ENCODE measurements at places on chromosomes 13 and 19. TPM values are rescaled to one million over a fixed set of nuclear protein-coding genes. Genes with fewer than 3 reads are reported as not detected.
A peak's percentile ranks its signal among the peaks of the same experiment; 100 is the strongest.

DNA sequence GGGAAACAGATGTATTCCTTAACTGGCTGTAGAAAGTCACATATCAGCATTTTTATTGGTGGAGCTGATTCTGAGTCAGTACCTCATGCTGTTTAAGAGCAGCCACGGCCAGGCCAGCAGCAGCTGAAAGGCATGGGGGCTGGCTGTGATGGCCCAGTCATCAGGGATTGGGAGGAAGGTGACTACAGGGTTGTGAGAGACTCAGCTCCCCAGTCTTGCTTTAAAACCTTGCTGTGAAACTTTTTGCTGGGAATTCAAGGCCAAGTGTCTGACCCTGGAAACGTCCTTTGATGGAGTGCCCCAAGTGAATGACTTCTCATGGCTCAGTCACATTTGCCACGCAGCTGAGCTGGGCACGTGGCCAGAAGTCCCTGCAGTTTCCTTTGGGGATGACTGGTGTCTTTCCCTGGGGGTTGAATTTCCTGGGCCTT is 39.1 kb upstream of the RNF113B start:
- peaks cover 19% of the 10 kb centered on the region for H3K4me1 ChIP-seq
- H3K36me3 ChIP-seq: no peaks in the 10 kb centered on the region
- peak; percentile 32 for DNase-seq
- no peak overlapping the region for H3K27ac ChIP-seq
- H3K4me3 ChIP-seq: no peak overlapping the region
- no peaks in the 10 kb centered on the region for H3K27me3 ChIP-seq

- DNase-seq: no peak
- no peak overlapping the region for H3K27ac ChIP-seq
- H3K27me3 ChIP-seq: no peaks in the 10 kb centered on the region
- H3K4me3 ChIP-seq: no peak overlapping the region
- no peaks in the 10 kb centered on the region for H3K4me1 ChIP-seq
- H3K36me3 ChIP-seq: no peaks in the 10 kb centered on the region
Measured at GRCh38 chr13:55440465-55441085, 1700.1 kb upstream of the PRR20A start.

GRCh38 chr13:27481766-27482165 is 31.4 kb upstream of the MTIF3 start:
- H3K4me3 ChIP-seq: no peak overlapping the region
- no peaks in the 10 kb centered on the region for H3K36me3 ChIP-seq
- peak; percentile 15 for DNase-seq
- H3K27ac ChIP-seq: no peak overlapping the region
- H3K27me3 ChIP-seq: no peaks in the 10 kb centered on the region

GRCh38 chr19:42003506-42004294 is 9.7 kb upstream of the ATP1A3 start:
- no peak overlapping the region for H3K4me3 ChIP-seq
- no peak for DNase-seq
- no peaks in the 10 kb centered on the region for H3K36me3 ChIP-seq
- H3K4me1 ChIP-seq: no peaks in the 10 kb centered on the region
- no peak overlapping the region for H3K27ac ChIP-seq
- H3K27me3 ChIP-seq: no peaks in the 10 kb centered on the region

DNA sequence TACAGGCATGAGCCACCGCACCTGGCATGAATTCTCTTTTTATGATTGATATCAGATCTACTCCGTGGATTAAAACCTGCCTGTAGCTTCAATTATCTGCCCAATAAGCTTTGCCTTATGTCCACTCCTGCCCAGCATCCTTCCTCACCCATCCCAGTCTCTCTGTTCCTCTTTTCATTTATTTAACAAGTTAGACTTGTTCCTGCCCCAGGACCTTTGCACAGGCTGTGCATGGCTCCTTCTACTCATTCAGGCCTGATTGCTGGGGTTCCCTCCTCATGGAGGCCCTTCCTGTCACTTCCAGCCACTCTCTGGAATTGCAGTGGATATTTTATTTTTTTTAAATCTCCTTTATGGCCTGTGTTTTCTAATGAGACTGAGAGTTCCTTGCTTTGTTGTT is 27.6 kb downstream of the SMARCA4 start:
- no peak for DNase-seq
- H3K4me3 ChIP-seq: no peak overlapping the region
- no peaks in the 10 kb centered on the region for H3K4me1 ChIP-seq
- no peak overlapping the region for H3K27ac ChIP-seq
- H3K36me3 ChIP-seq: no peaks in the 10 kb centered on the region
- H3K27me3 ChIP-seq: no peaks in the 10 kb centered on the region

- no peaks in the 10 kb centered on the region for H3K4me1 ChIP-seq
- no peaks in the 10 kb centered on the region for H3K36me3 ChIP-seq
- H3K27me3 ChIP-seq: no peaks in the 10 kb centered on the region
- H3K4me3 ChIP-seq: no peak overlapping the region
- no peak for DNase-seq
Measured at GRCh38 chr19:5575590-5575989, 7.8 kb upstream of the TINCR start.

DNA sequence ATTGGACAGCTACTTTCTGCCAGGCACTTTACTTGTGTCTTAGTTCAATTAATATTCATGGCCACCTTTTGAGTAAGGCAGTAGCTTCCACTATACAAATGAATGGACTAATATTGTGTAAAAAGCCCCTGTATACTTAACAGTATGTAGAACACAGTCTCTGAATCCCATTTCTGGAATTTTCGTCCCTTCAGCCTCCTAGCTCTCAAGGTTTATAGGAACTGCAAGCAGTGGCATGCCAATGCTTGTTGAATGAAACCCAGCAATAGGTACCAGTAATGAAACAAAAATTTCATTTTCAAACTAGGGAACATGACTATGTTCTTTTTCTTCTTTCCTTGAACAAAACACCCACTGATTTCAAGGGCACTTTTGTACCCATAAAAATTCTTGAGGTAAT is 361.6 kb downstream of the TDRD3 start:
- no peaks in the 10 kb centered on the region for H3K4me1 ChIP-seq
- no peak overlapping the region for H3K4me3 ChIP-seq
- no peak overlapping the region for H3K27ac ChIP-seq
- no peaks in the 10 kb centered on the region for H3K27me3 ChIP-seq

- no peaks in the 10 kb centered on the region for H3K36me3 ChIP-seq
- H3K4me3 ChIP-seq: no peak overlapping the region
- H3K27me3 ChIP-seq: no peaks in the 10 kb centered on the region
- DNase-seq: no peak
- no peak overlapping the region for H3K27ac ChIP-seq
Measured at GRCh38 chr19:14097532-14098151, 7.1 kb upstream of the SAMD1 start.

GRCh38 chr19:8481201-8481600 is 21.2 kb downstream of the PRAM1 start:
- no peaks in the 10 kb centered on the region for H3K4me1 ChIP-seq
- H3K36me3 ChIP-seq: no peaks in the 10 kb centered on the region
- H3K27me3 ChIP-seq: no peaks in the 10 kb centered on the region
- no peak overlapping the region for H3K4me3 ChIP-seq
- no peak for DNase-seq
- no peak overlapping the region for H3K27ac ChIP-seq

DNA sequence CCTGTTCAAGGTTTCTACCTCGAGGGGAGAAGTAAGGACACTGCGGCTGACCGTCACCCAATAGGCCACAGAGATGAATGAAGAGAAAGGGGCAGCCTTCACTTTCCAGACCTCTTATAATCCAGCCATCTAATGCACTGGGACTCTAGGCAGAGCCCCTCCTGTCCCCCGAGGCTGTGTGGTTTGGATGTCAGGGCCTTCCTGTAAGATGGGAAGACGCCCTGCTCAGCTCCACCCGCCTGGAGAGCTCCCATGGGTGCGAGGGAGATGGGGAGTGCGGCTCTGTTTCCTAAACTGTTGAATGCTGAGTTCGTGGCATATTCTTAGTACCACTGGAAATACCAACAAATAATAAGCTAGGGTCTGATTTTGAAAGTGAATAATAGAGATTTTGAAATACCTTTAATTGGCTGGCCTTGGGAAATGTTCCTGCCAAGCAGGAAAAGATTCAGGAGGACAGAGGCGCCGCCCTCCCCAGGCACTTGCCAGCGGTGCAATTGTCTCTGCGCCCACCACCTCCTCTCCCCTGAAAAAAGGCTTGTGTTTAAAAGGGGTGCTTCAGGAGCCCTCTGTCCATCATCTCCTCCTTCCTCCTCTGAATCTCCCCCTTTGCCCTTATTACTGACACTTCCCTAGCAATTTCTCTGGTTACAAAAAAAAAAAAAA is 85.4 kb upstream of the GPR183 start:
- H3K4me3 ChIP-seq: no peak overlapping the region
- H3K36me3 ChIP-seq: no peaks in the 10 kb centered on the region
- no peak for DNase-seq
- no peaks in the 10 kb centered on the region for H3K4me1 ChIP-seq
- no peaks in the 10 kb centered on the region for H3K27me3 ChIP-seq

DNA sequence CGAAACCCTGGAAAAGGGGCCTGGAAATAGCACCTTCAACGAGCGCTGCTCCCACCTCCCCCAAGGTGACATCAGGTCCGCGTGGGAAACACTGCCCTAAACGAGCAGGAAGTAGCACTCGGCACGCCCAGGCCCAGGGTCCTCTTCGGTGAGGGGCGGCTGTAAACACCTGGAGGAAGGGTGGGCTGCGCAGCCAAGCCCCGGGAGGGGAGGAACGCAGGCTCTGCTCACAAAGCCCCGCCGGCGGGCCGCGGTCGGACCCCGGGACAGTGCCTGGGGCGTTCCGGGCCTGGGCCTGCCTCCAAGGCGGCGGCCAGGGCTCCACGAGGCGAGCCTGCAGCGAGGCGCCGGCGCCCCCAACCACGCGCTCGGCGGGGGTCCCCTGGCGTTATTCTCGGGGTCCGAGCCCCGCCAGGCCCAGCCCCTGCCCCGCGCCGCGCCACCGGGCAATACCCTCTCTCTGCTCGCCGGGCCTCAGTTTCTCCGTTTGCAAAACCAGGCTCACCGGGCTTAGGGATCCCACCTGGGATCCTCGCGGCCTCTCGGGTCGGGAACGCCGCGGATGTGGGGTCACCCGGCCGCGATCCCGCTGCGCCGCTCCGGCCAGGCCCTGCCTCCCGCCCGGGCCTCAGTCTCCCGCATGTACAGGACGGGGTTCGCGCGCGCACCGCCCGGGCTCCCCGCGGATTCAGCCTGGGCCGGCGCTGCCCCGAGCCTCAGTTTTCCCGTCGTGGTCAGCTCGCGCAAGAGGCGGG is 630 bp downstream of the RNF126 start:
- H3K27me3 ChIP-seq: no peaks in the 10 kb centered on the region
- peak overlapping the region; percentile 47 for H3K4me3 ChIP-seq
- H3K4me1 ChIP-seq: peaks cover 34% of the 10 kb centered on the region

DNA sequence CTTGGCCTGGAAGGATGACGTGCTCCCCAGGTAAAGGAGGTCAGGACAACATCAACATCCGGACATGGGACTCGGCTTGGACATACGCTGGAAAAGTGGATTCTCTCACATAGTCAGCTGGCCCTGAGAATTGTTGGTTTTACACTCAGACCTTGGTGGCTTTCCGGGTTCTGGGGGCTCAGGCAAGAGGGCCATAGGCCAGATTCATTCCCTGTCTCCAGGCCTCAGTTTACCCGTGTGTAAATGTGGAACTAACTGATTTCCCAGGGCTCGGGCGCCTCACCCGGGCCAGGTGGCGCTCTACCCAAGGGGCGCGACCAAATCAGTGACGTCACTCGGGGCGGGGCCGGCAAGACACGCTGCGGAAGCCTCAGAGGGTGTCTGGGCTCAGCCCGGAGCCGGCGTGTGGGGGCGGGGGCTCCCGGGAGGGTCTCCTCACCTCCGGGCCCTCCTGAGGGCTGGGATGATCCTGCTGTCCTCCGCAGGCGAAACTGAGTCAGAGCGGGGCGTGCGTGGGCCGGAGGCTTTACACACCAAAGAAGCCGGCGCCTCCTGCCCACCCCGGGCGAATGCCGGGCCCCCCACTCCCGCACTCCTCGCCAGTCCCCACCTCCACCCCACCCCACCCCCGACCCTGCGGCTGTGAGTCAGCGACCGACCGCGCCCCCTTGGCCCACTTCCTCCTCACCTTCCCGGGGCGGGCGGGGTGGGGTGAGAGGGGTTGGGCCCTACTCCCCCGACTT is 862 bp upstream of the VASP start:
- peak; percentile 93 for DNase-seq
- H3K27me3 ChIP-seq: no peaks in the 10 kb centered on the region
- peak overlapping the region; percentile 96 for H3K27ac ChIP-seq

The GPC6 gene
- 12.5 TPM for total RNA-seq

The TNNT1 gene
- total RNA-seq: not detected

The IGFL1 gene
- total RNA-seq: not detected

The ZNF66 gene
- 13.0 TPM for total RNA-seq

The KLK1 gene
- total RNA-seq: 0.82 TPM

The HCN2 gene
- not detected for total RNA-seq
